ENCODE measurements at places on chromosomes 2 and 18. TPM values are rescaled to one million over a fixed set of nuclear protein-coding genes. Genes with fewer than 3 reads are reported as not detected.

The MREG gene
- total RNA-seq, result 7.3 TPM

The INHA gene
- total RNA-seq, result 0.23 TPM

The UGT1A4 gene
- not detected for total RNA-seq

The VIT gene
- not detected for total RNA-seq

The INO80C gene
- 36.9 TPM for total RNA-seq

The SRD5A2 gene
- not detected for total RNA-seq

The DYSF gene
- total RNA-seq, result 0.23 TPM

The SCYGR4 gene
- not detected for total RNA-seq

The ANTXR1 gene
- not detected for total RNA-seq

The TUBB8B gene
- not detected for total RNA-seq

The AMER3 gene
- total RNA-seq, result not detected

The TWIST2 gene
- total RNA-seq, result not detected

The C2orf15 gene
- total RNA-seq, result 4.9 TPM

The TTR gene
- not detected for total RNA-seq

The COL6A3 gene
- 13.6 TPM for total RNA-seq

The PARD6G gene
- total RNA-seq, result not detected

The C1QL2 gene
- total RNA-seq, result not detected
